ENCODE measurements at places on chromosomes 4 and X. TPM values are rescaled to one million over a fixed set of nuclear protein-coding genes. Genes with fewer than 3 reads are reported as not detected.

Gene TIGD4
- not detected for total RNA-seq

Gene EDNRA
- 6.5 TPM for total RNA-seq

Gene MAGEB17
- under 0.01 TPM for total RNA-seq

Gene GRIA2
- total RNA-seq, result not detected

Gene FGF5
- 18.6 TPM for total RNA-seq

Gene DAPP1
- total RNA-seq, result not detected

Gene SOX3
- total RNA-seq, result not detected

Gene GC
- not detected for total RNA-seq

Gene DCAF12L1
- total RNA-seq, result not detected

Gene UBA1
- total RNA-seq, result 256 TPM

Gene SCML2
- 1.7 TPM for total RNA-seq

Gene NPNT
- not detected for total RNA-seq

- peak; percentile 64 for DNase-seq
These were observed 289.7 kb downstream of the TRIML1 start for GRCh38 chr4:188428935-188429334.

DNA sequence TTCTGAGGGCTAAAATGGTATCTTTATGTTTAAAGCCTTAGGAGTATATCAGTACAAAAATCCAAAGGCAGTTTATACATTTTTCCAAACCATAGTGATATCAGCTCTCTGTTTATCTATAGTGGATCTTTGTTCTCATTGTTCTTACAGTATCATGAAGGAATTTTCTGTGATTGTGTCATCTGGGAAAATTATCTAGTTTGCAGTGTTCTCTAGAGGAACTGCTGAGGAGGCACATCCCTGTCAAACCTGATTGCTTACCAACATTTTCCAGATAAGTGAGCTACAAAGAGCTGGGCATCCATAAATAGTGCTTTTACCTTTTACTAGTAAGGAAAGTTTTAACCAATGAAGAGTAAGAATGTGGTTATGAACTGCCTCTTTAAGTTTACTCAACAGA, 44.9 kb upstream of the SLC25A31 start:
- DNase-seq, result peak; percentile 73

- DNase-seq, result no peak
These were observed 538 bp downstream of the SCML2 start for GRCh38 chrX:18353931-18354368.

GRCh38 chr4:1576961-1577821, 106.9 kb downstream of the FAM53A start:
- no peak for DNase-seq

GRCh38 chr4:90186229-90186628, 59.0 kb downstream of the CCSER1 start:
- no peak for DNase-seq

GRCh38 chr4:83171436-83172039, 57.0 kb upstream of the PLAC8 start:
- DNase-seq, result no peak

DNA sequence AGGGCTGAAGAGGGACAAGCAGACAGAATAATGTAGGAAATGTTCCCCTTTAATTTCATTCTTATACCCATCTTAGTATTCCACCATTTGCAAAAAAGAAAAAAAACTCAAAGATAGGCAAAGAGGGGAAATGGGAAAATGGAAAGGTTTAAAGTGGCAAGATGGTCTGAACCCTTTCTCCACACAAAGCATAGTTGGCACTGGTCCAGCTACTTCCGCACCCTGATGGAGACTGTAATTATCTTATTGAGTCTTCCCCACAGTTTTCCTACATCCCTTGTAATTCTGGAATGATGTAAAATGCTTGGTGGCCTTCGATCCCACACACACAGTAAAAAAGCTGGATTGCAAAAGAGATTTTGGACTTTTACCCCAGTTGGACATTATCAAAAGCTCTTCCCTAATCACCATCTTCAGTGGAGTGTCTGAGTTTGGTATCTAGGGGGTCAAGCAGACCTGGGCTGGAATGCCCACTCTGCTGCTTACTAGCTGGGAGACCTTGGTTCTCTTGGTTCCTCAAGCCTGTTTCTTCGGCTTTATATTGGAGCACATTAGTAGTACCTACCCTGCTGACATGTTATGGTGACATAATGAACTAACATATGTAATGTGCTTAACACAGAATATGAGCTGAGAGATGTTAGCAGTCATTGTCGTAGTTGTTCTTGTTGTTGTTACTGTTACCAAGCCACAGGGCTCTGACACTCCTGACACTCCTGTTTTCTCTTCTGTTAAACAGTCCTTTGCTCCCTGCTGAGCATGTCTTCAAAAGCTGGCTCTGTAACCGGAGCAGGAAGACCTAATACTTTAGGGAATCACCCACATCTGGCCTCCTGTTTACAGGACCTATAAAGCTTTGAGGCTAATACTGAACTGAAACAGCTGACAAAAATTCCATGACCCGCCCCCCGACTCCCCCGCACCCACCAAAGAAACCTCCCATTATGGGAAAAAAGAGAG, 4.7 kb downstream of the SRPX2 start:
- DNase-seq, result peak; percentile 84

- no peak for DNase-seq
These were observed 880.1 kb upstream of the INTU start for GRCh38 chr4:126752702-126753101.

GRCh38 chr4:38842994-38843393, 13.6 kb downstream of the TLR6 start:
- no peak for DNase-seq

- no peak for DNase-seq
These were observed 121.6 kb upstream of the GRID2 start for GRCh38 chr4:92182006-92182735.

DNA sequence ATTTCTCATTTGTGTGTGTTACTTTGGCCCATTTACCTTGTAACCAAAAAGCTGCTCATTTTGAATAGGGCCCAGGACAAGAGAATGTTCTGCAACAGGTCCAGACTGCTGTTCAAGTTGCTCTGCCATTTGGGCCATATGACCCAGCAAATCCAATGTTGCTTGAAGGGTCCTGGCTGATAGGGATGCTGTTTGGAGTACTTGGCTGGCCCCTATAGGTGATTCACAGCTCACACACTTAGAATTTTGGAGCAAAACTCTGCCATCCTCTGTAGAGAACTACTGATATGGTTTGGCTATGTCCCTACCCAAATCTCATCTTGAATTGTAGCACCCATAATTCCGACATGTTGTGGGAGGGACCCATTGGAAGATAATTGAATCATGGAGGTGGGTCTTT, 131.5 kb downstream of the AASDH start:
- no peak for DNase-seq

GRCh38 chr4:159922119-159922518, 819.2 kb downstream of the RAPGEF2 start:
- DNase-seq, result no peak

DNA sequence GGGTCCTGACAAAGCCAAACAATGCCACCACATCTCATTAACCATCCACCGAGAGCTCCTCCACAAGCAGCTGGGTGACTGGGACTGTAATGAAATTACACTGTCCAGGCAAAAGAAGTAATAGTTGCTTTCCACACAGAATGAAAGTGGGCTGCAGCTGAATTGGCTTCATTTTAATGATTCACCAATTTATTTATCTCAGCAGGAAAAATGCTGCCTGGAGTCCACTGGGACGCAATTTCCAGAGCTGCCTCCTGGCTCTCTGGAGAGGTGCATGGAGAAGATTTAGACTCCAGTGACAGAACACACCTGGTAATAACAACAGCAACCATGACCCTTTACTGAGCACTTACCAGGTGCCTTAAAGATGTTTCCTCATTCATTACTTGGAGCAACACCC, 226.7 kb downstream of the LDB2 start:
- DNase-seq, result no peak

DNA sequence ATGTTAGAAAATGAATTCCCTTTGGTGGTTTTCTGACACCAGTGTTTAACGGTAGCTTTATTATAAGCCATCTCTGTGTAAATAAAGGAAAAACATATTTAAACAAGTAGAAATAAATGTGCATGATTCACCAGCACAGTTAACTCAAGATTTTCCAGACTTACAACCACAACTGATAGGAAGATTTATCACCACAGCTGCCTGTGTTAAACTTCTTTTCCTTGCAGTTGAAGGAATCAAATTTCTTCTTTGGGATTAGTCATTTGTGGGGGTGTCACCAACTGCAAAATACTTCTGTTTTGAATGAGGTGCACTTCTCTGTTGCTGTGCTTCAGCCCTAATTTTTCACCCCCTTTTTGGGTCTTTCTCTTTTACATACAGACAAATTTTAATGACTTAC, 128.1 kb upstream of the STK26 start:
- DNase-seq, result peak; percentile 6

DNA sequence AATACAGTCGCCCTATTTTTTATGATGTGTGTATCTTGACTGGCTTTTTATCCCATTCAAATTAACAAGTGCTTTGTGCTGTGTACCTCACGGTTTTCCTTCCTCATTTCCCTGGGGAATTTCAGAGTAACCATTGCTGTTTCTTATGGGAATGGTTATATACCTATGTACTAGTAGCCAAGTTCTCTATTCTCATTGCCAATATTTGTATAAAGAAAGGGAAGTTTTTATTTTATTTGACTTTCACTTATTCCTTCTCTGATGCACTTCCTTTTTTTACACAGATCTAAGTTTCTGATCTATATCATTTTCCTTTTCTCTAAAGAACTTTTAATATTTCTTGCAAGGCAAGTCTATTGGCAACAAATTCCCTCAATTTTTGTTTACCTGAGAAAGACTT, 181.3 kb downstream of the SOWAHB start:
- no peak for DNase-seq

DNA sequence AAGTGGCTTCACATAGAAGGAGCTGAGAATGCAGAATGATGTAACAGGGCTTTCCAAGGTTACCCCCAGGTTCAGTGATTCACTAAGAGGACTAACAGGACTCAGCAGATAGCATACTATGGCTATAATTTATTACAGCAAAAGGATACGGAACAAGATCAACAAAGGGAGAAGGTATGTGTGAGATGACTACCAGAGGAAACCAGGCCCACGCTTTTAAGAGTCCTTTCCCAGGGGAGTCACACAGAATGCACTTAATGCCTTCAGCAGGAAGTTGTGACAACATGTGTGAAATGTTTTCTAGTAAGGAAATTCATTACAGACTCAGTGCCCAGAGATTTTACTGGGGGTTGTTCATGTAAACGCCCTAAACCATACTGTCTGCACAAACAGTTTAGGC, 373.6 kb upstream of the MAGEB2 start:
- DNase-seq, result peak; percentile 42

GRCh38 chrX:22686138-22686541, 313.6 kb upstream of the DDX53 start:
- DNase-seq, result peak; percentile 73

DNA sequence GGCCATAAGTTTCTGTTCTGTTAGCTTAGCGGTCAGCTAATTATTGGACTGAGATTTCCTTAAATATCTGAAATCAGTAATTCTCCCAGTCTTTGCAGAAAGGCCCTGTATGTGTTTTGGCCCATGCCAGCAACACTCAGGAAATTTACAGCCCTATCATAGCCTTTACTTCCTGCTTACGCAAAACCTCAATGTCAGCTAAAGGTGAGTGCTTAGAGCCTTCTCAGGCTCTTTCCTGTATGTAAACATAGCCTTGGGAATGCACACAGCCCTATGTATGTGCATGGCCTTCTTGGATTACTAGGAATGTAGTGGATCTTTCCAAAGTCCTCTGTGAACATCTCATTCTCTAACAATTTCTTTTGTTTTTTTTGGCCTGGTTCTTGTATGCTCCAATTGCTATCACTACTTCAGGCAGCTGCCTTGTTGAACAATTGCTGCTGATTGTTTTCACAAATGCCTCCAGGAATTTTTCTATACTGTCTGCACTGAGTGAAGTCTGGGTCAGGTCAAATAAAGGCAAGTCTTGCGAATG, 200.0 kb downstream of the PPP1R2C start:
- no peak for DNase-seq

Measured in IMR-90 (cell line).